ENCODE measurements at places on chromosomes 6 and 20.
A peak's percentile ranks its signal among the peaks of the same experiment; 100 is the strongest.

GRCh38 chr20:32439132-32439829 is 81.2 kb downstream of the ASXL1 start:
- peak; percentile 59 for DNase-seq

- DNase-seq: no peak
These were observed 540.1 kb upstream of the FLRT3 start for GRCh38 chr20:14877301-14878028.

- no peak for DNase-seq
These were observed 117.5 kb downstream of the GMPR start for GRCh38 chr6:16355699-16356446.

GRCh38 chr6:168159506-168159905 is 80.5 kb upstream of the FRMD1 start:
- DNase-seq: peak; percentile 4

DNA sequence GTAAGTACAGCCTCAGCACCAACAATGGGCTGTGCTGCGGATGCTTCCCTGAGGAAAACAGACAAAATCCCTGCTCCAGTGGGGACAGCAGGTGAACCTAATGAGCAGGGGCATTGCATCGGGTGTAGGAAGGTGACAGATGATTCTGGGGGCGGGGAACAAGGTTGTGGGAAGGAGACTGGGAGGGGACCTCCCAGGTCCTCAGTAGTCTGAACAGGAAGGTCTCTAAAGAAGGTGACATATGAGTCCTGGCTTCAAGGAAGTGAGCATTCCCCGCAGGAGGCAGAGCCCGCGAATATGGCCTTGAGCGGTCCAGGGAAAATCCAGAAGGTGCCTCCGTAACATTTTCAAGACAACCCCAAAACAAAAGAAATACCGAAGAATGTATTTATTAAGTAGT is 19.4 kb downstream of the ULBP1 start:
- no peak for DNase-seq

DNA sequence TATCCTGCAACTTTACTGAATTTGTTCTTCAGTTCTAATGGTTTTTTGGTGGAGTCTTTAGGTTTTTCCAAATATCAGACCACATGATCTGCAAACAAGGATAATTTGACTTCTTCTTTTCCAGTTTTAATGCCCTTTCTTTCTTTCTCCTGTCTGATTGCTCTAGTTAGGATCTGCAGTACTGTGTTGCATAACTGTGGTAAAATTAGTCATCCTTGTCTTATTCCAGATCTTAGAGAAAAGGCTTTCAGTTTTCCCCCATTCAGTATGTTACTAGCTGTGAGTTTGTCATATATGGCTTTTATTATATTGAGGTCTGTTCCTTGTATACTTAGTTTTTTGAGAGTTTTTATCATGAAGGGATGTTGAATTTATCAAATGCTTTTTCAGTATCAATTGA is 4.3 kb downstream of the MICA start:
- no peak for DNase-seq

- DNase-seq: no peak
These were observed 107.7 kb upstream of the DTNBP1 start for GRCh38 chr6:15770347-15771143.

- DNase-seq: no peak
These were observed 53.0 kb upstream of the MLIP start for GRCh38 chr6:54058236-54058635.

DNA sequence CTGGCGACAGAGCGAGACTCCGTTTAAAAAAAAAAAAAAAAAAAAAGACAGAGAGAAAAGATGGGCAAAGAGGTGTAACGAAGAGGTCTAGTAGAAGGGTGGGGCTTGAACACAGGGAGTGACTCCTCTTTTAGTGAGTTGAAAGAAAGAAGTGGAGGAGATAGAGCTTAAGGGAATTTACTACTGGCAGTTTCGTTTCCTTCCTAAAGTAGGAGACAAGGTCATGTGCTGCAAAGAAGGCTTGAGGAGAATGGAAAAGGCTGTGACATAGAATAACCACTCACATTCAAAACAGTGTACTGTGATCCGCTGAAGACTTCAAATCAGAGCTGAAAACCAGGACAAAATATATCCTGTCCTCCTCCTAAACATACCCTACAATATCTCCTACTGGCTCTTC is 63.8 kb upstream of the EIF2S2 start:
- no peak for DNase-seq

DNA sequence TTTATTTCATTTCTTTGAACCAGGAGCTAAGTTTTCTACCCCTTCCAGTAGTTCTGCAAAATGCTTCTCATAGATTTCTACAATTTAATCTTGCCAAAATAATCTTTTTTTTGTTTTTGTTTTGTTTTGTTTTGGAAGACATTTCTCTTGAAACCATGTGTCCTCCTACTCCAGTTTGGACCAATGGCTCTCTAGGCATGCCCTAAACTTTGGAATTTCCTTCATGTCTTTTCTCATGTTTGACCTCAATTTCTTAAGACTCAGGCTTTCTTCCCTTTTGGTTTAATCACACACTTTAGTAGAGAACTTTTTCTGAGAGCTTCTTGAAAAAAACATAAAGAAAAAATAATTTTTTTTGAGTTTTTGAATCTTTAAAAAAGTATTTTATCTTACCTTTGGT is 173.8 kb downstream of the GJA1 start:
- no peak for DNase-seq

DNA sequence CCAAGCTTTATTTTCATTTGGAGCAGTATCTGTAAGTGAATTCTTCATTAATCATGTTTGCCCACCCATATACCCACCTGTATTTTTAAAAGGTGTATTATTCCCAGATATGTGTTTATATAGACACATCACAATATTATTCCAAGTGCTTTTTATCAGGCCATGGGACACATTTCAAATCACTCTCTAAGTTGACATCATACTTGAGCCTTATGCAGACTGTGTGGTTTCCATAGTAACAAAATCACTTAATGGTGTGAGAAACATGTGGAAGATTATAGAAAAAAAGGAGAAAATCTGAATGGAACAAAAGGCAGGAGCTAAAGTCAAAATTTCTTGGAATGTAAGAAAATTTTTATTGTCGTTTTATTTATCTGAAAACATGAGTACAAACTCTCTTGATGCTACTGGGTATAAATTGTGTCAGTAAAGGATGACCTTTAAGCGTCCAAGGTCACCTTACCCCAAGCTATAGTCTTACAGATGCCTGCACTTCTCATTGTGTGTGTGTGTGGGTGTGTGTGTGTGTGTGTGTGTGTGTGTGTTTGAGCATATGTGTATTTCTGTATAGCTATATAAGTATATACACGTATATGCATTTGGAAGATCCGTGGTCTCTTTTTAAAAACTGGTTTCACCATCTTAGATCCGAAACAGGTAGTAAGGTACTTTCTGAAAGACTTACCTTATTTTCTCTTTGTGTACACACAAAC is 79.8 kb upstream of the CCN6 start:
- no peak for DNase-seq

- no peak for DNase-seq
These were observed 765 bp downstream of the IRAK1BP1 start for GRCh38 chr6:78868116-78868515.

DNA sequence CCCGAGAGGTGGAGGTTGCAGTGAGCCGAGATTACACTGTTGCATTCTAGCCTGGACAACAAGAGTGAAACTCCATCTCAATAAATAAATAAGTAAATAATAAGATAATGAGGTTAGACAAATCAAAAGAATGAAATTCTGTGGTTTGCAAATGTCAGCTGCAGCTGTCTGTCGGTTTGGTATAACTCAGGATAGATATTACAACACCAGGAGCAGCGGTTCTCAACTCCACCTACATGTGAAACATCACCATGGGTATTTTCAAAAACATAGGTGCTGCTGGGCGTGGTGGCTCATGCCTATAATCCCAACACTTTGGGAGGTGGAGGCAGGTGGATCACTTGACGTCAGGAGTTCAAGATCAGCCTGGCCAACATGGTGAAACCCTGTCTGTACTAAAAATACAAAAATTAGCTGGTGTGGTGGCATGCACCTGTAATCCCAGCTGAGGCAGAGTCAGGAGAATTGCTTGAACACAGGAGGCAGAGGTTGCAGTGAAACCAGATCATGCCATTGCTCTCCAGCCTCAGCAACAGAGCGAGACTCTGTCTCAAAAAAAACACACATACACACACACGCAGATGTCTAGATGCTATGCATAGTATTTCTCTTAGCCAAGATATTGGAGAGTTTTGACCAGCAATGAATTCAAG is 126.1 kb upstream of the LAMP5 start:
- DNase-seq: no peak

- DNase-seq: no peak
These were observed 40.8 kb downstream of the CHD6 start for GRCh38 chr20:41577129-41578009.

DNA sequence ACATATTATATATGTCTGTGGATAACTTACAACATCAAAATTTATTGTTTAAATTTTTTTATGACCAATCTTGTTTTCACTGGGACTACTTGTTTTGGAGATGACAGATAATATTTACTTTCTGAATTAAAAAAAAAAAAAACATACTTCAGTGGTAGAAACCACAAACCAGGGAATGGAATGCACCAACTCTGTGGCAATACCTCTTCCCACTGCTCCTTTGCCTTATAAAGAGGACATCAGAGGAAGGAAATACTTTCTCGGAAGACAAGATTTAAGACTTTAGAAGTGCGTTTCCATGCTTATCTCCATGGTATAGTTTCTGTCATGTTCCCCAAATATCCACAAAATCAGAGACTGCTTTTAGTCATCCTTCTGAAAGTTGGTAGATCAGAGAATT is 1241.1 kb upstream of the EYS start:
- DNase-seq: no peak

- DNase-seq: no peak
These were observed 1099.6 kb upstream of the GJE1 start for GRCh38 chr6:141033101-141033500.

DNA sequence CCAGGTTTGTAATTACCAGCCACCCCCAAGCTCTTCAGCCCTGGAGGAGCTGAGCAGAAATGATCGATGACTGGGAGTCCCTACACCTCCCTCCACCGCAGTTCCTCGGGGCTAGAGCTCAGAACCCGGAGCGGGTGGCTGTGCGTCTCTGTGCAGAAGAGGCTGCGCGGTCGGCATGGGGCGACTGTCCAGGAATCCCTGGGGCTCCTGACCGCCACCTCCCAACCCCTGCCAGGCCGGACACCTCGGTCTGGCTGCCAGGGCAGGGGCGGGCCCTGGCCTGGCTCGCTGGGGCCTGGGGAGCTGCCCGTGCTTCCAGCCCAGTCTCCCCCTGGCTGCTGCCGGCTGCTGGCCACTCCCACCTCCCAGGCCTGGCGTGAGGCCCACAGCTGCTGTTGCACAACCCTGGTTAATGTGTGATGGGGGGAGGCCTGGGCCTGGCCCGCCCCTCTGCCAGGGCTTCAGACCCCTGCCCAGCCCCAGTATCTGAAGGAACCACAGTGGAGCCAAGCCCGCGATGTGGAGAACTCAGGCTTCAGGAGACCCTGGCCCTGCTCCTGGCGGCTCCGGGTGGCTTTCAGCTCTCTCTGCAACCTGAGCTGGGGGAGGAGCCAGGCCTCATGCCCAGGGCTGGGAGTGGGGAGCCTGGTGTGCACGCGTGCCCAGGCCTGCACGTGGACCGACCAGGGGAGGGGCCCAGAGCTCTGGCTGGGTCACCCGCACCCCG is 1.2 kb downstream of the SLC2A4RG start:
- DNase-seq: peak; percentile 95

- no peak for DNase-seq
These were observed 86.1 kb downstream of the BMP7 start for GRCh38 chr20:57180387-57180786.

- peak; percentile 52 for DNase-seq
These were observed 37.4 kb upstream of the SYNDIG1 start for GRCh38 chr20:24432046-24432442.

GRCh38 chr6:16183187-16183664 is 54.3 kb downstream of the MYLIP start:
- no peak for DNase-seq

DNA sequence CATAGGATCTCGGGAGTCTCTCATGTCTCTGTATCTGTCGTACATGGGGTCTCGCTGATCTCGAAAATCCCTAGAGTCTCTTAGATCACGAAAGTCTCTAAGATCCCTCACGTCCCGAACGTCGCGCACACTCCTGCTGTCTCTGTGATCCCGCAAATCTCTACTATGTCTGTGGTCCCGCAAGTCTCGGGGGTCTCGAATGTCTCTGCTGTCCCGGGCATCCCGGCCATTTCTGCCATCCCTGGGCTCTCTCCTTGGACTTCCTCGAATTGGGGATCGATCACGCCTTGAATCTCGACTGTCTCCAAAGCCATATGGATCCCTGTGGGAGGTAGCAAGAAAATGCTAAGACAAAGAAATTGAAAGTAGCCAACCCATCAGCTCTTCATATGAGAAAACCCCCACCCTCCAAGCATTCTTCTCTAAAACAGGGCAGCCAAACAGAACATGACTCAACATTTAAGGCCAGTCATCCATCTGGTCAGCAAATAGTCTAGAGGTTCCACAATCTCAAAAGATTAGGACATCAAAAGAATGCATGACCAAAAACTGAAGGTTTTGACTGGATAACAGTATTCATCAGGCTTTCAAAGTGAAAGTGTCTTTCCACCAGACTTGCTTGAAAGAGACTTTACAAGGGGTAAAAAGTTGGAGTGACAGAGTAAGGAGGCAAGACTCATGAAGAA is 19.4 kb downstream of the NCOA5 start:
- DNase-seq: no peak

DNA sequence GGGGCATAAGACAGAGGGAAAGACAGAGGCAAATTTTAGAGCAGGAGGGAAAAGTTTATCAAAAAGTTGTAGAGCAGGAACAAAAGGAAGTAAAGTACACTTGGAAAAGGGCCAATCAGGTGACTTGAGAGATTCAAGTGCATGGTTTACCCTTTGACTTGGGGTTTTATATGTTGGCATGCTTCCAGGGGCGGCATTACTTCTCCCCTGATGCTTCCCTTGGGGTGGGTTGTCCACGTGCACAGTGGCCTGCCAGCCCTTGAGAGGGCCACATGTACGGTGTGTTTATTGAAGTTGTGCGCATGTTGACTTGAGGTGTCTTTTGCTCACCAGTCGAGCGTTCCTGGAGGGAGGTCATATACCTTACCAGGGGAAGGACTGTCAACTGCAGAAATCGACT is 259.5 kb upstream of the JARID2 start:
- no peak for DNase-seq

GRCh38 chr20:31593221-31594001 is 11.7 kb upstream of the ID1 start:
- no peak for DNase-seq

DNA sequence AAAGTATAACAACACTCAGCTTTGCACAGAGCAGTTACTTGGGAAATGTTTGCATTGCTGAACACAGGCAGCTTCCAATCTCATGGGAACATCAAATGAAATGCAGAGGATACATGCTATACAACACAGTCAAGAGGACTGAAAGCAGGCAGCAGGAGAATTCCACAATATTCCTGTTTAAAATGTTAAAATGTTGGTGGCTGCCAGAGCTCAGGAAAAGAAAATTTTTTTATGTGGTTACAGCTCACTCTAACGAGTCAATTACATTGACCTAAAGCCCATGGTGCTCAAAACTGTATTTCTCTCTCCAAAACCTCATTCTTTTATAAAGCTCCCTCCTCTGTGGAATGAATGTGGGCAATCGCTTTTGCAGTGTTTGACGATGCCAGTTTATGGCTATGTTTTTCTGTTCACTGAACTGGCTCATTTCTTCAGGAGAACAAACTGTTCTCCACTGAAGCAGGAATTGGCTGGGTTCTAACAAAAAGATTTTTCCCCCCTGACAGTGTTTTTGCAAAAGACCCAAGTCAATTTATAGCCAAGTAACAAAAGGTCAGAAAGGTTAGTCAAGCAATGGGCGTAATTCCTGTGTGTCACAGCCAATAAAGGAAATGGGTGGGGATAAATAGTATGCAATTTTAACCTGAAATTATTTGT is 69.0 kb downstream of the ZHX3 start:
- DNase-seq: no peak
